ENCODE measurements at places on chromosomes 4 and X.

DNA sequence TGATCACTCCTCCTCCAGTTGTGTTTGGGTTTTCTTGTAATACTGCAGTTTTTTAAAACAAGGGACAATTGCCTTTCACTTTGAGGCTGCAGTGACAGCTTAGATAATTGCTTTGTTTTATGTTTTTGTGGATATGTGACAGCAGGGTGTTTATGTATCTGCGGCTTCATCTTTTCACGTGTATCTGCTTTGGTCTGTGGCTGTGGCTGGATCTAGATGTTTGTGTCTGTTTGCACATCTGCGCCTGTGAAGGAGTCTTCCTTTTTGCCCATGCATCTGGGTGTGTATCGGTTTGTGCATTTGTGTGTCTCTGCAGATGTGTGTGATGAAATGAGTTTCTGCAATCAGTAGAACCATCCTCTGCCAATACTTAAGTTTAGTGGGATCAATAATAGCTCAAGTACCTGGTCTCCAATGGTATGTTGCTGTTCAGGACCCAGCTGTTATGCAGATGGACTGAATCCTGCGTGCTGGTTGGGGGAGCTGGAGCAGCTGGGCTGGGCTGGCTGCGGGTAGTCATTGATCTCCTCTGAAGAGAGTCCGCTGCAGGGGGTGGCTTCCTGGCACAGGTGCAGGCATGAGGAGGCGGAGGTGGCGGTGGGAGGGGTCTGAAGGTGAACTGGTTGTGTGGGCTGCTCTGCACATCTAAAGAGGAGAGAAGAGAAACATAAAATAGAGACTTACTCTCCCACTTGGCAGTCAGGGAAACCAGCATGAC lies 390.3 kb downstream of the SH2D1A start:
- DNase-seq = no peak

DNA sequence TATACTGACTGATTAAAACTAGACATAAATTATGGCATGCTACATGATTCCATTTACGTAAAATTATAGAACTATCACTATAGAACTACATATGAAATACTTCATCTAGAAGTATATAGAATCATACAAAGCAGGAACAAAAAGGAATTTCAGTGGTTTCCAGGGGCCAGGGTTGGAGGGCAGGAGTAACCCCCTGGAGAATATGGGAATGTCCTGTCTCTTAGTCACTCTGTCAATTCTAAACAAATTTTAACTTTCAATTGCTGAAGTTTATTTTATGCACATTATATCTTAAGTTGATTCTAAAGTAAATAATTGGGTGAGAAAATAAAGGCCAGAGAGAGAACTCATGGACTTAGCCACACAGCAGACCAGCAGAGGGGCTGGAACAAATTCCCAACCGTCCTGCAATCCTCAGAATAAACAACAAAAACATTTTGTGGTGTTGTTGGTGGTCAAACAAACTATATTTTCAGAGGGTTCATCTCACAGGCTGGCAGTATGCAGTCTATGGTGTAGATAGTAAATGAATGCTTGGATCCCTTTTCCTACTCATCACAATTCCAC lies 476.9 kb upstream of the SLIT2 start:
- no peak for DNase-seq

DNA sequence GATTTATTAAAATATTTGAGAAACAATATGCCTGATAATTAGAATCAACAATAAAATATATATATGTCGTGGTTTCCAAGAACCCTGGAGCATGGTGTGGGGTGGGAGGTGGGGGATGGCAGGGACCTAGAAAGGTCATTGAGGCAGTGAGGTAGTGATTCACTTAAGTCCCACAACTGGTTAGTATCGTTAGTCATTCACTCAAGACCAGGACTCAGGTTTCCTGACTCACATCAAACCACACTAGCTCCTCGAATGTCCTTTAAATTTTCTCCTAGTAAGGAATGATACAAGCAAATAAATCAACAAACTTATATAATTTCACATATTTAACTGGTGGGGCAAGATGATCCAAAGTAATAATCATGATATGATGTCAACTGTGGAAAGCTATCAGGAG lies 158.8 kb upstream of the AADAT start:
- DNase-seq = no peak

GRCh38 chr4:129623233-129623875 lies 527.4 kb downstream of the C4orf33 start:
- DNase-seq = peak; percentile 9

DNA sequence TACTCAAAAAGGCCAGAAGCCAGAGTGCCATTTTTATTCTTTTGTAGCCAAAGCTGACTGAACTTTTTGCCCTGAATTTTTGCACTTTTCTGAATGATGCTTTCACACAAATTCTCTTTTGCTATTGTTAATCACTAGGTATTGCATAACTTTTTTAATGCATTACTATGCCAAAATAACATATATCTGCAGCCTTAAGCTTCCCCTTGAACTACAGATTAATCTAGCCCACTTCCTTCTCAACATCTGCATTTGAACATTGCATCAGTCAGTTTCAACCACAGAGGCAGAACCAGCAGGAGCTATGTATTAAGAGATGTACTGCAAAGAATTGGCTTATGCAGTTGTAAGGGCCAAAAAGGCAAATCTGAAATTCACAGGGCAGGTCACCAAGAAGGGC lies 197.6 kb upstream of the GYPA start:
- peak; percentile 65 for DNase-seq

DNA sequence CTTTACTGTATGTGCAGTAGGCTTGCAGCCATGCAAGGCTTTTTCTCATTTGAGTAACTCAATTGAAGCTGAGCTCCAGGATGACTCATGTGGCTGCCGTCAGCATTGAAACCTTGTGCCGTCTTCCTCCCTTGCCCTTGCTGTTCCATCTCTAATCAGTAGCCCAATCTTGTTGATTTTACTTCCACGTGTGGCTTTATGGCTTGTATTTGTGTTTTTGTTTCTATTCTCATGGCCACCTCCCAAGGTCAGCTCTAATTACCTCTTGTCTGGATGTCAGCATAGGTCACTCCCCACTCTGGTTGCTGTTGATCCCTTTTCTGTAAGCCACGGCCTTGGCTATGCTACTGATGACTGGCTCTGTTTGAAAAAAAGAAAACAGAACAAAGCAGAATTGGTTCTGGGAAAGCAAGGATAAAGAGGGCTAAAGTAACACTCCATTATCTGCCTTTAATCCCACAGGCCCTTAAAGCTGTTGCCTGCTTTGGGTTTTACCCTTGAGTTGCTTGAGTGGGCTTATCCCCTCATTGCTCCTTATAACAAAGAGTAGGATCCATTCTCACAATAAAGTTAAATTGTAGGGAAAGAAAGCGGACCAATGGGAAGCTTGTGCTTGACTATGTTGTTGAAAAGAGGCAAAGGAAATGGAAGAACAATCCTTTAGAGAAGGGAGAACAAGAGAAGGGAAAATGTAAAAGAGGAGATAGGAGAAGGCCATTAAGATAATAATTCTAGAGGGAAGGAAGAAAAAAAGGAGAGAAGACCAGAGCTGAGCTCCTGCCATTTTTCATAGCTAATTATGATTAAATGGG lies 173.9 kb upstream of the PGRMC2 start:
- DNase-seq = no peak

DNA sequence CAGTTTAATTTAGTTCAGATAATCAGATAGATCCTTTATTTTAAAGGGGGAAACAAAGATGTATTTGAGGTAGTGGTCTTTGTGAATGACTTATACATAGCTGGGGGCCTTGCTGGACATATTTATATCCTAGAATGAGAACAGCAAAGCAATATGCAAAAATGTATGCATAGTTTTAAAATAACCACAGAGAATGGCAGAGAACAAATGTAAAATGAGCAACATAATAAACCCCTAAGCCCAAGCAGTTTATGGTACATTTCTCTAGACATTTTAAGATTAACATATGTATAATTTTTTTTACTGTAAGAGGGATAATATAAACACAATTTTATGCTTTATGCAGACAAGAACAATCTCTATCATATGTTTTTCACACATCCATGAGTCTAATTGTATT lies 434.2 kb upstream of the SMIM31 start:
- no peak for DNase-seq

DNA sequence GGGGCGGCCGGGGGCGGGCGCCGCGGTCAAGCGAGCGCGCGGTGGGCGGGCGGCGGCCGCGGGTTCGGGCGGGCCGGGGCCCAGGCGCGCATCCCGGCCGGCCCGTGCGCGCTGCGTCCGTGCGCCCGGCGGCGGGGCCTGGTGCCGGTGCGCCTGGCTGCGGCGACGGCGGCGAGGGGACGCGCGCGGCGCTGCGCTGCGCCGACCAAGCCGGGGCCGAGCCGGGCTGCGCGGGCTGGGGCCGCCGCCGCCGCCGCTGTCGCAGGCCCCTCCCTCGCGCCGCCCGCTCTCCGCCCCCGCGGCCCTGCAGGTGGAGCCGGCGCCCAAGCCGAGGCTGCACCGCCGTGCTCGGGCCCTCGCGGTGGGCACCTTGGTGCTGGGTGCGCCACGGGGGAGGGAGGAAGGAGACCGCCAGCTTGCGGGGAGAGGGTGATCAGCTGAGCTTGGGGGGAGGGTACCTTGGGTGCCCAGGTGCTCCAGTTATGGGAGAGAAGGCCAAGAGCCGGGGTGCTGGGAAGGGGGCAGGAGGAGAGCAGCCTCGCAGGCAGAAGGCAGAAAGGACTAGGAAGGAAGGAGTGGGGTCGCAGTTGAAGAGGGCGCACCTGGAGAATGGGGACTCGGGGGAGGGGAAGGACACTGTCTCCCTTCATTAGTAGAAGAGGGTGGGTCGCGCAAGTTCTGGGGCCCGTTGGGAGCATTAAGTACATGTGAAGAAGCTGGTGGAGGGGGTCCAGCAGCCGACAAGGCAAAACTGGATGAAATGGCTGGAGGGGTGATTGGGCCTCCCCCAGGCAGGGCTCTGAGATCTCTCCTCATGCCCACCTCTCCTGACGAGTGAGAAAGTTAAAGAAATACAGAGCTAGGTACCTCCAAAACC lies at the start of gene PPP2R2C:
TSS of gene PPP2R2C (minus strand) at position 228 of the 877 bp plus-strand sequence. CDS start 385 bp downstream, outside the sequence.
- no peak for DNase-seq

DNA sequence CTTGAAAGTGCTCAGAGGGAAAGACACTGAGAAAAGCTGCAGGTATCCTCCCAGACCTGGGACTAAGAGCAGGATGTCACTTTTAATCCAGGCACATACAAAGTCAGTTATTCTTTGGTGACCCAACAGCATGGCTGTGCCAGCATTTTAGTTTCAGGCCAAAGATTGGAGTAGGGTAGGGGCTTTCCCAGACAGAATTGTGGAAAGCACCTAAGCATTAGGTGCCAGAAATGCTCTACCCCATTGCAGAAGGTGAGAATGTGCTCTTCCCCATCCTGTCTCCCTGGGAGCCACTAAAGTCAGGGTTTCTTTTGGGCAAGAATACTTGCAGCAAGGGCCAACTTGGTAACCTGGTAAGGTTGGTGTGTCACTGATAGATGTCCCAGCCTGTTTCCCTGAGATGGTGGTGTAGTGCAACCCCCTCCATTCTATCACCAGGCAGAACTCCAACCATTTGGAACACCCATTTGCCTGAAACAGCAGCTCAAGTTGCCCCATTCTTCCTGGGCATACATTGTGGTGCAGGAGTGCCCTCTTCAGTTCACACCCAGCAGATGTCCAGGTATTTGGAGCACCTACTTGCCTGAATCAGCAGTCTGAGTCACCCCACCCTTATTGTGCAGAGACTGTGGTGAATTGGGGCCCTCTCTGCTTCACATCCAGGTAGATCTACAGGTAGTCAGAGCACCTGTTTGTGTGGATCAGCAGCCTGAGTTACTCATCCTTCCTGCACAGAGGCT lies 183.5 kb downstream of the ZC4H2 start:
- DNase-seq = no peak

DNA sequence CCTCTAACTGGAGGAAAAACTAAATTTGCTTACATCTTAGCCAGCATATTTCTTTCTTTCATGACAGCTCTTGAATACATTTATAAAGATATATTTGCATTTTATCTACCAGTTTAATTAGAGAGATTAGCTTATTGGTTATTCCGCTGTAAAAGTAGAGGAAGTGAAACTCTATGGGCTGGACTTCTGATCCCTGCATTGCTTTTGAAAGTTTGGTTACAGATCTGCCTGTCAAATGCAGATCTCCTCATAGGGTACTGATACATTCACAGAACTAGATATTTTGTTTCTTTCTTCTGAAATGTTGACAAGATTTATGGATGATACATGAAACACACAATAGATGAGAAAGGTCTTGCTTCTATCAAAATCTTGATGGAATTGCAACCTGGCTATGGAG lies 581.4 kb upstream of the AADAT start:
- DNase-seq = no peak

GRCh38 chr4:159229164-159229563 lies 126.3 kb downstream of the RAPGEF2 start:
- no peak for DNase-seq

DNA sequence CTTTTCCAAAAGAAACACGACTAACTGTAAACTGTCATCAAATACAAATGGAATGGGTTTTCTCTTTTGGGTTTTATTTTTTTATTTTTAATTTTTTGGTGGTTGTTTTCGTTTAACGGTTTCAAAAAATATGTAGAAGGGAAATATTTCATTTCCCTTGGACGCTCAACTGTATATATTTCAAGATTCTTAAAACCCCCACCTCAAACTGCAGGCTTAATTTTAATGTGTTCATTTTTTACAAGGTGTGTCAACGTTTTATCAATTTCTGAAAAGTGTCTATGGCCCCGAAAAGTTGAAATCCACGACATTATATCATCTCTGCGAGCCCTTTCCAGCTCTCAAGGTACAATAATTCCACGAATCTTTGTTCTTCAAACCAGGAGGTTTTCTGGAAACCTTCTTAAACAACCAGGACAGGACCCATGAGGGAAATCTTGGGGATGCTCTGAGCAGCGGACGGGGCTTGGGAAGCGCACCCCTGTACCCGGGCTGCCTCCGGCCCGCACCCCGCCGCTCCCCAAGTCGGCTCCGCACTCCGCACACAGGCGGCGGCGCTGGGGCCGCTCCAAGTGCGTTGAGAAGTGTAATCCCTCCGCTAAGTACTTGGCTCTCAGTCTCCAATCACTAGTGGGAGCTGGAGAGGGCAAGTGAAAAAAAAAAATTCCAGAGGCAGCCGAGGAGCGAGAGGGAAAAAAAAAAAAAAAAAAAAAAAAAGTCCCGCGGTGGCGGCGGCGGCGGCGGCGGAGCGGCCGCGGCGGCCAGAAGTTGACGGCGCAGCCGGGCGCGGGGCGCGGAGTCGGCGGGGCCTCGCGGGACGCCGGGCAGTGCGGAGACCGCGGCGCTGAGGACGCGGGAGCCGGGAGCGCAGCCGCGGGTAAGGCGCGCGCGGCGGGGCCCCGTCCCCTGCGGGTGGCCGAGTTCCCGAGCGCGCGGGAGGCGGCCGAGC lies at the start of gene BMPR1B:
TSS of gene BMPR1B (plus strand) at position 764 of the 949 bp plus-strand sequence. CDS start 346,470 bp downstream, outside the sequence.
- DNase-seq = no peak

GRCh38 chrX:29518100-29518499 lies 697.3 kb upstream of the MAGEB2 start:
- DNase-seq = no peak

DNA sequence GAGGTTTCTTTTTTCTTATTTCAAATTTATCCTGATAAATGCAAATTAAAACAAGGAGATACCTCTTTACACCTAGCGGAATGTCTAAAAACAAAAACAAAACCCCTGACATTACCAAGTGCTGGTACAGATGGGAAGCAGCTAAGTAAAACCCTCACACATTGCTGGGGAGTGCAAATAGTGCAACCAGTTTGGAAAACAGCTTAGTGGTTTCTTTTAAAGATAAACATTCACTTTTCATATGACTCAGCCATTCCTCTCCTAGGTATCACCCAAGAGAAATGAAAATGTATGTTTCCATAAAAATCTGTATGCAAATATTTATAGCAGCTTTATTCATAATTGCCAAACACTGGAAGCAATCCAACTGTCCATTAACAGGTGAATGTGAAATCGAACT lies 84.1 kb upstream of the HELT start:
- no peak for DNase-seq

All from inflammatory macrophage (primary cell).